ENCODE measurements at places on chromosomes 1 and 21.

GRCh38 chr1:227416156-227416830 lies 98.0 kb upstream of the CDC42BPA start:
- no peak for DNase-seq

DNA sequence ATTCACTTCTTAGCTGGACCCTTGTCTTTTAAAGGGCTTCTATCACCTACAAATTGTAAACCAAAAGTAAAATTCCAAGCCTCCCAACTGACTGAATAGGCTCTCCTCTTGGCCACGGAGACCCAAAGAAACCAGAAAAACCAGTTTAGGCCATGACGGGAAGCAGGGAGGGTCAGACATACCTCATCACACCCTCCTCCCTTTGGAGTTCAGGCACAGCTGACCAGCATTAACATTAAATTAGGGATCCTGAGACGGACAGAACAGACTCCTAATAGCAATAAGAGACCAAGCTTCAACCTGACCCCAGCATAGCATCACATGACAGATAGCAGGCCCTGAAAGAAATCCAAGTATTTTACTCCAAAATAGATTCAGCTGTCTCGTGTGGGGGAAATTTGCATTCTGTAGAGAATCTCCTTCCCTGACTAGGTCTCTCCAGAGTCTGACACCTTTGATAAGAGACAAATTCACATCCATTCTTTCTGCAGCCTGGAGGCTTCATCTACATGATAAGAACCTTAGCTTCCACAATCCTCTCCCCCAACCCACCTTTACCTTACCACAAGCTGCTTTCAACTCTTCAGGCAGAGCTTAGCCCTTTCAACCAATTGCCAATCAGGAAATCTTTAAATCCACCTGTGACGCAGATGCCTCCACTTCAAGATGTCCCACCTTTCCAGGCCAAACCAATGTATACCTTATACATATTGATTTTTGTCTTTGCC lies 177.1 kb upstream of the RAB4A start:
- DNase-seq: peak; percentile 86

- no peak for DNase-seq
Measured at GRCh38 chr1:116674751-116675150, 7.2 kb upstream of the IGSF3 start.

DNA sequence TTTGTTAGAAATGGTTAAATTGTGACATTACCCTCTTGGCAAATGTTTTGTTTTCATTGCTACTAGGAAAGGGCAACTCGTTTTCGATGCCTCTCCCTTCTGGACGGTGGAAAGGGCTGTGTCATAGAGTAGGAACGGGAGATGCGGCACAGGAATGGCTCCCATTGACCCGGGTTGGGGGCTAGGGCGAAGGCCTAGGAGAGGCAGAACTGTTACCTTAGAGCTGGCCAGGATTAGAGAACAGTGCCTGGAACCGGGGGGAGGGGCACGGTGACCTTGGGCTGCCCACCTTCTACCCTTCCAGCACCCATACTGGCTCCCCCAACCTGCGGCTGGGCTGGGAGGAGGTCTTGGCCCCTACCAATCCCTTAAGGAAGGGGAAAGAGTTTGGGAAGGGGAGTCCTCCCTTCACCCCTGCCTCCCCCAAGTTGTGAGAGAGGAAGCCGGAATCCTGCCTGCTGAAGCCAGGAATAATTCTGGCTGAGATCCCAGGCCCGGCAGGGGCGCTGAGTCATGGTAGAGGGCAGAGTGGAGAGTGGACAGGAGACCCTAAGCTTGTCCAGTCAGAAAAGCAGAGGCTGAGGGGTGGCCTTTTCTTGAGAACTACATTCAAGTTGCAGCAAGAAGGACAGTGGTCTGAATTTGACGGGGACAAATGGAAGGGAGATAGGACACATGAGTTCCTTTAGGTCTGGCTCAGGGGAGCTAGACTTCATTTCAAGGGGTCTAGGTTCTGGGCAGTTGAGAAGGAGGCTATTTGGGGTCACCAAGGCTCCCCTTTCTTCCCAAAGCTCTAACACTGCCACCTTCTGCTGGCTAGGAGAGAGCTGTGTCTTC lies 8.2 kb downstream of the LMNA start:
- peak; percentile 50 for DNase-seq

Data from prostate gland (tissue), 2 donors.